ENCODE measurements at places on chromosomes 3 and 15.

- no peak for DNase-seq
Measured at GRCh38 chr3:128329491-128330213, 137.0 kb downstream of the DNAJB8 start.

DNA sequence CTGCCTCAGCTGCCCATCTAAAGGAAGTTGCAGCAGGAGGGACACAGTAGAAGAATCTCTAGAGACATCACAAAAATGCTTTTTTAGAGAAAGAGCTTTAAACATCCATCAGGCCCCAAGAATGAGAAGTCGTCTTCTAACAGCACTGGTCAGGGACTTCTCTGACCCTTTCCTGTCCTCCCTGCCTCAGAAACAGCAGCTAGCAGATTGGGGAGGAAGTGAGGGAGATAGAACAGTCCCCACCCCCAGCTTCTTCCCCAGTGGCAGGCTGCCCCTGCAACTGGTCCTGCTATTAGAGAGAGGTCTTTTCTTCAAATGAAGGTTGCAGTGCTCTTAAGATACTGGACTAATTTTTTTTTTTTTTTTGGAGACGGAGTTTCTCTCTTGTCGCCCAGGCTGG, 55.1 kb downstream of the PDE8A start:
- no peak for DNase-seq

DNA sequence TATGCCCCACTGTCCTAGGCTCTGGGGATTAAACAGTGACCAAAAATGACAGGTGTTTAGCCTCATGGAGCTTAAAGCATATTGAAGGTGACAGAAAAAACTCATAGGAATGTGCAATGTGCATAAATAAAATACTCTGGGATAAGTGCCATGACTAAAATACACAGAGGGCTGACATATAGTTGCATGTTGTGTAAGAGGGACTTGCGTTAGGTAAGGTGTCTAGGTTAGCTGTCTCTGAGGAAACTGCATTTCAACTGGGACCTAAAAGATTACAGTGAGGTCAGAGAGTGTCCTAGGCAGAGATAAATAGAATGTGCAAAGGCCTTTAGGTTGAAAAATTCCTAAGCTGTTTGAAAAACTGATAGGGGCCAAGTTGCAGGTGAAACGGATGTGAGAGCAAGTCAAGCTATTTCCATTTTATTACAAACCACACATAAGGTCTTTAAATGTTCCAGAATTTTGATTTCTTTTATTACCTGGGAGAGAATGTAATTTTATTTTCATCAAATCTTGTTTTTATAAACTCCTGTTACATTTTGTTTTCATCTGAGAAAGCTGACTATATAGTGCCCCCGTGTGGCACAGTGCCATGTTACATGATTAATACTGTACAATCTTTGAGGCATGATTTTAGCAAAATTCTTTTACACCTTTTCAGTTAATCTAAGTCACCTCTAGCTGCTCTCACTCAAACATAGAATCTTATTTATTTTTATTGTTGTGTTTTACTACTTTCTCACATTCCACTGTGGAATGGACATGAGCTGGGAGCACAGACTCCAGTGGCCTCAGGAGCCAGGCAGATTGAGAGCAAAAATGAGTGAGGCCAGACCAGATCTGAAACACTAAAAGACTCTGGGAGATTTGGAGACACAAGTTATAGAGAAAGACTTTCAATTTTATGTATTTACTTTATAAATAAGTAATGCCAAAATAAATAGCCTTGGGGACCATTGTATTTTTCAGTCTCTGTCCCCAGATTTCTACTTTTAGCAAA, 259.6 kb upstream of the ZNF717 start:
- peak; percentile 38 for DNase-seq

- no peak for DNase-seq
Measured at GRCh38 chr3:70982284-70982683, 601.2 kb downstream of the FOXP1 start.

DNA sequence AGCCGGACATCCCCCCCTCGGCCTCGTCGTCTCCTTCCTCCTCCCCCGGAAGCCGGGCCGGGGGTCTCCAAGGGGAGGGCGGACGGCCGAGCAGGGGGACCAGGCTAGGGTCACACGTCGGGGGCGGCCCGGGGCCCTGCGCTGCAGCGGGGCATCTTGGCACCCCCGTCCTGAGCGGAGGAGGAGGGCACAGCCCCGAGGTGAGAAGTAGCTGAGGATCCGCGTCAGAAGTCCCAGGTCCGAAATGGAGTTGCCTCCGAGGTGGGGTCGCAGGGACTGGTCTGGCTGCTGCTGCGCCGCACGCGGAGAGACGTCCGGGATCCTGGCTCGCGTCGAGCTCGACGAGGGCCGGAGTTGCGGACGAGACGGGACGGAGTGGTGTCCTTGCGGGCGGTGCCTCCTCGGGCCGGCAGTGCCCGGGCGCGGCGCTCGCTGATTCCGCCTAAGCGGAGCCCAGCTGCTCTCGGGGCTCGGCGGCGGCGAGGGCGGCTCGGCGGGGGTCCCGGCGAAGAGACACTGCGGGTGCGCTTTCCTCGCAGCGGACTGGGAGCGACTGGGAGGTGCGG, at the start of gene ADCY5:
TSS of gene ADCY5 (minus strand) at position 555 of the 566 bp plus-strand sequence. CDS start at position 10, 545 bp downstream.
- DNase-seq = peak; percentile 68

DNA sequence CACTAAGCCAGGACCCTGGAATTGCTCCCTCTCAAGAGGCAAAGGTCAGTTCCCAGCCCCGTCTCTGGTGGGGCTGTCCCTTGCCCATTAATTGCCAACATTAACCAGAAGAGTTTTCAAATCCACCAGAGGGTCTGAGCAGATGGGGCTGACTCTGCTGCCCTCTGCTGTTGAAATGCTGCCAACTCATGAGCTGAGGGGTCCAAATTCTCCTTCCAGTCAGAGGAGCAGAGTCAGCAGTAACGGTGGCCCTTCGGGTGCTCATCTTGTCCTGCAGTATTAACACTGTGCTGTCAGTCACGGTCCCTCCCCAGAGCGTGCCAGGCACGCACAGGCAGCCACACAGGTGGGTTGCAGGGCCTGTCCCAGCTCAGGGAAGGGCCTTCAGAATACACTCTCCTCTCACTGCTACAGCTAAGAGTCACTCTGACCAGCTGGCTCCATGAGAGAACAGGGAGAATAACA, 10.7 kb upstream of the SPTBN5 start:
- DNase-seq = peak; percentile 84

DNA sequence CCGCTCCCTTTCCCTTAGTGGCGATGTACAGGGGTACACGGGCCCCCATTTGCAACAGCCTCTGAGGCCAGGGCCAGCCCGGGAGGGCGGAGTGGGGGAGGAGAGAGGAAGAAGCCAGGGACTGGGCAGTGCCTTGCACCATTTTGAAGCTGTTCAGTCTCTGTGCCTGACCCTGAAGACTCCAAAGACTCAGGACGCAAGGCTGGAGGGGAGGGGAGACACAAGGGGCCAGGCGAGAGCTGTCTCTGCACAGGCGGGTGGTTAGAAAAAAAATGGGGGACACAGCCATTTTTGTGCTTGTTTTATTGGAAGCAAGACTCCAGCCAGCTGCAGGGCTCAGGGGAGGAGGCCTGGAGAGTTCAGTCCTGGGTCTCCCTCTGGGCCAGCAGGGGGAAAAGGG, 1.6 kb downstream of the RPP25 start:
- DNase-seq = no peak

GRCh38 chr15:81939604-81940440, 106.0 kb downstream of the MEX3B start:
- peak; percentile 41 for DNase-seq

DNA sequence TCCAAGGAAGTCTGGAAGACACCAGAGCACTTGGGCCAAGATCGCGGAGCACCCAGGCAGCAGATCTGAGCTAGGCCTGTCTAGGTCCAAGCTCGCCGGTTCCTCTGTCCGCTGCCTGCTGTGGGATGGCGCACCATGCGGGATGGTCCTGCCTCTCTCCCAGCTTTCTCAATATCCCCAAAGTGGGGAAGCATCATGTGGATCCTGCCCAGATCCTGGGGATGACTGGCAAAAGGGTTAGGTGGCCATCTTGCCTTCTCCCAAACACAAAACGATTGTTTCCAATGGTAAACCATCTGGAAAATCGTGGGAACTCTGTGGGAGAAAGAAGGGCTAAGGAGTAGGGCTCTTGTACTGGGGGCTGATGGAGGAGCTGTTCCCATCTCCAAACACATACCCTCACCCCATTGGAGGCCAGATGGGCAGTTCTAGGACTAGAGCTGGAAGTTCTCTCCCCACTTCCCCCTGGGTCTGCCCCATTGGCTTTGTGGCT, 8.9 kb downstream of the PRKCD start:
- DNase-seq = no peak

DNA sequence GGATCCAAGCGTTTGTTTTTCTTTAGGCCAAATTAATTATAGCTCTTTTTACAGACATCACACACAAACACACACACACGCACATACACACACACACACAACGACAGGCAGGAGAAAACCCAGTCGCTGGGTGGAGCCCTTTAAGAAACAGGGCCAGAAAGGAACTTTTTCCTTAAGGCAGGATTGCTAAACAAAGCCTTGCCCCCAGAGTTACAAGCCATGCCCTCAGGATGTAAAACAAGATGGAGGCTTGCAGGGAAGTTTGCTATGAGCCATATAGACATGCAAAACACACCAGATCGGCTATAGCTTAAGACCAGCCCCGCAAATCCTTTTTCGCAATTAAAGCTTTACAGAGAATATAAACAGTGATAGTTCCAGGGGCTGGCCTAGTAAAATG, 16.3 kb upstream of the IQCF2 start:
- DNase-seq = no peak

- no peak for DNase-seq
Measured at GRCh38 chr15:45689616-45690015, 54.8 kb downstream of the SQOR start.

DNA sequence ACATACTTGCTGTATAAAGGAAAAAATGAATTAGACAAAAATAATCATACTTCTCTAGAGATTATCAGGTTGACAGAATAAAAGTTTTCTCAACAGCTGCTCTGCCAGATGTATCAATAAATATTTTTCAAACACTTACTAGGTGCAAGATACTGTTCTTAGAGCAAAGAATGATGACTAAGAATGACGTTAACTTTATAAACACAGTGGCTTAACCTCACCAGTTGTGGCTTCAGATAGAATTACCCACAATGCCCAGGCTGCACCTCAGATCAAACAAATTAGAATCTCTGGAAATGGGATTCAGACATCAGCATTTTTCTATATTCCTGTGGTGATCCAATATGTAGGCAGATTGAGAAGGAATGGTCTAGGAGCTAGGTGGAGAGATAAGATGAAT, 422.4 kb upstream of the ATP11B start:
- DNase-seq = no peak

DNA sequence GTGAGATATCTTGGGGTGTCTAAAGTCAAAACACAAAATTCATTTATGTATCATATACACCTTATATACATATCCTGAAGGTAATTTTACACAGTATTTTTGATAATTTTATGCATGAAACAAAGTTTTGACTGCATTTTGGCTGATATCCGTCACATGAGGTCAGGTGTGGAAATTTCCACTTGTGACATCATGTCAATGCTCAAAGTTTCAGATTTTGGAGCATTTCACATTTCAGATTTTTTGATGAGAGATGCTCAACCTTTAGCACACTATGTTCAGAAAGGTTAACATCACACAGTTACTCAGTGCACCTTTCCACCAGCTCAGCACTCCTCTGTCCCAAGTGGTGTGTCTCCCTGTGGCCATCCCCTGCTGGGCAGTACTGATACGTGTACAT, 37.7 kb upstream of the CPB1 start:
- DNase-seq = no peak

- DNase-seq = no peak
Measured at GRCh38 chr3:193554811-193555210, at the start of gene ATP13A4. Gene ATP13A4 (minus strand): TSS chr3:193554895. CDS start chr3:193554799, 96 bp downstream.

DNA sequence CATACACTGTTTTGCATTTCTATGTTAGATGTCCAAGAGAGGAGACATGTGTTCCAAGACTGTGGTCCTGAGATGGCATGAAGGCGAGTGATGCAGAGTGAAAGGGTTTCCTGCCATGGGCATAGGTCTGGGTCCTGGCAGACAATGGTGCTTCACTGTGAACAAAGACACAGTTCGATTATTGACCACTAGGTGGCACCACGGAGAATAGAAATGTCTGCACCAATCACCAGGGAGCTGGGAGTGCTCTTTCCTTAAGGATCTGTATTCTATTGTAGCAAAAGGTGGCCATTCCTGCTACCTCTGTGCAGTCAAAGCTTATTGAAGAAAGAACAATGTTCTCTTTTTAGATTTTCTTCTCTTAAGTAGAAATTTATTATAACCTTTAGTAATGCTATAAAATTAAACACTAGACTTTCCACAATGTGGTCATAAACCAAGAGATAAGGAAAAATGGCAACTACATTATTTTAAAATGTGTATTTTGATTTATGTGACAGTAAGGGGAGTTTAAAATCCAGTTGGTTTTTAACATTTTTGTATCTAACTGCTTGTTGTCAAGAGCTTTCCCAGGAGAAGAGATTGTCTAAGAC, 88.7 kb downstream of the GABRG3 start:
- DNase-seq = peak; percentile 84

GRCh38 chr3:14411988-14412387, 9.6 kb downstream of the SLC6A6 start:
- no peak for DNase-seq

DNA sequence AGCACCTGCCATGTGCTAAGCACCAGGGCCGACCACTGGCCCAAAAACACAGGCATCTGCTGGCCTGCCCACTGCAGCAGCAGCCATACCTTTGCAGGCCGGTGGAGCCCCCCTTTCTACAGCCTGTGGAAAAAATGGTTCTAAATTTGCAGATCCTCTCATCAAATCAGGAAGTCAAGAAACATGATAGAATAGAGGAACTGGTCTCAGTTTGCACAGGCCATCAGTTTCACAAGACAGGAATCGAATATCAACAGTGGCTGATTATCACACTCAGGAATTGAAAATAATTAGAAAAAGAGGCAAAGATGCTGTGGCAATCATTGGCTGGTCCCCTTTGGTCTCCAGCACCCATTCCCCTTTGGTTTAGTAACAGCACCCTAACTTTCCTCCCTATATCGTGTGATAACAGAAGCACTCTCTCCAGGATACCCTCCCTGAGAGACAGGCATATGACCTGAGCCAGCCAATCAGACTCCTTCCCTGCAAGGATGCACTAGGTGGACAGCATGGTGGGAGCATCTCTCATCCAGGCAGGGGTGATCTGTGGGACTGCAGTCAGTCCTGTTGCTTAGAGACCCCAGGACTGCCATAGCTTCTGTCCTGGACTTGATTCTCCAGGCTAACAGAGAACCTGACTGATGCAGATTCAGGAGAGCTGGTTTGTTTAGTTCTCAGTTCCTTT, 3.5 kb upstream of the PAK6 start:
- no peak for DNase-seq

GRCh38 chr15:80991421-80991820, 1.8 kb upstream of the MESD start:
- no peak for DNase-seq

GRCh38 chr3:8279886-8280550, 221.6 kb upstream of the LMCD1 start:
- no peak for DNase-seq

DNA sequence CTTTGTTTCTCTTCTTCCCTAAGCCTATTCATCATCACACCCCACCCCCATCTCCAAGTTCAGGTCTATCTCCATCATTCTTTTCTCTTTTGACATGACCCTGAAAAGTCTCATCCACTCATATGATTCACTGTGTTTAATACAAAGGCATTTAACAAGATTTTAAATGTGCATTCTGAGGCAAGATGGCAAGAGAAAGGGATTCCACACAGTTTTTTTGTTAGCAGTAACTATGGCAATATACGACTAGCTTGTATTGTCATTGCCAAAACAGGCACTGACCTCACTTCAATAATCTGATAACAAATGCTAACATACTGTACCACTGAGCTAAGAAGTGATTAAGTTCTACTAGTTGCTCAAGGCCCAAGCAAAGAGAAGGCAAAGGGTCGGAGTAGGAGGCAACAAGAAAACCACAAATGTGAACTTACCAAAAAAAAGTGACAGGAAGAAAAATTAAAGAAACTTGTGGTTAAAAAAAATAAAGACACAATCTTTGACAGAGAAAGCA, 53.2 kb downstream of the FBN1 start:
- no peak for DNase-seq
